ENCODE measurements at places on chromosomes 6 and 20. TPM values are rescaled to one million over a fixed set of nuclear protein-coding genes. Genes with fewer than 3 reads are reported as not detected.

The SLC17A3 gene
- total RNA-seq = not detected

The DNAH8 gene
- total RNA-seq = not detected

DNA sequence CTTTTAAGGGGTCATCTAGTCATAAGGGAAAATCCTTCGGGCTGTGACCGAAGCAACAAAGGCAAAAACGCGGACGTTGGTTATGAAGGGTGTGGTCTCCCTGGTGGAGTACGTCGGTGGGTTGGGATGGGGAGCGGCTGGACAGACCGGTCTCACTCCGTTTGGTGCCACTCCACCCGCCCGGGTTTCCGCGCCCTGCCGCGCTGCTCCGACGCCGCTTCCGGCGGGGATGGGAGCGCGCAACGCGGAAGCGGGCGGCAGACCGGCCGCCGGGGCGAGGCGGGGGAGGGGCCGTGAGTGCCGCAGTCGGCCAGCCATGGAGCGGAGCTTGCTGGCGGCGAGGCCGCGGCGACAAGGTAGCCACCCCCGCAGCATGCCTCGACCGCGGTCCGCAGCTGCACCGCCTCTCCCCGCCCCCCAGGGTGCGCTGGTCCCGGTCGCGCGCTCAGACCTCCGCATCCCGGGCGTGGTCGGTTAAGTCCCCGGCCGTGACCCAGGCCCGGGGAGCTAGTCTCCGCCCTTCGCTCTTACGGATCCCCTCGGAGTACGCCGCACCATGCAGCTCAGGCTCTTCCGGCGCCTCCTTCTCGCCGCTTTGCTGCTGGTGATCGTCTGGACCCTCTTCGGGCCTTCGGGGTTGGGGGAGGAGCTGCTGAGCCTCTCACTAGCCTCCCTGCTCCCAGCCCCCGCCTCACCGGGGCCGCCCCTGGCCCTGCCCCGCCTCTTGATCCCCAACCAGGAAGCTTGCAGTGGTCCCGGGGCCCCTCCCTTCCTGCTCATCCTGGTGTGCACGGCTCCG, at the start of gene B3GALT4:
Gene B3GALT4 (plus strand): TSS at position 260 of the 799 bp plus-strand sequence. CDS start 297 bp downstream, at position 557.
- H3K27ac ChIP-seq = peak within 1 kb of the TSS; percentile 80
- peak; percentile 51 for DNase-seq
- H3K27me3 ChIP-seq = no peaks in the 10 kb centered on the region
- no peaks in the 10 kb centered on the region for H3K36me3 ChIP-seq
- H3K4me1 ChIP-seq = peaks cover 53% of the 10 kb centered on the region

GRCh38 chr20:10219993-10220750, 1.5 kb downstream of the SNAP25 start:
- H3K27me3 ChIP-seq = no peaks in the 10 kb centered on the region
- H3K4me3 ChIP-seq = no peak overlapping the region
- H3K36me3 ChIP-seq = no peaks in the 10 kb centered on the region
- H3K27ac ChIP-seq = no peak overlapping the region
- H3K4me1 ChIP-seq = peaks cover 17% of the 10 kb centered on the region
- no peak for DNase-seq

- no peaks in the 10 kb centered on the region for H3K4me1 ChIP-seq
- H3K27ac ChIP-seq = no peak overlapping the region
- H3K4me3 ChIP-seq = no peak overlapping the region
- no peaks in the 10 kb centered on the region for H3K36me3 ChIP-seq
Measured at GRCh38 chr6:133070410-133071043, 170.6 kb upstream of the EYA4 start.

- H3K4me1 ChIP-seq = no peaks in the 10 kb centered on the region
- no peak overlapping the region for H3K27ac ChIP-seq
- H3K27me3 ChIP-seq = no peaks in the 10 kb centered on the region
- H3K4me3 ChIP-seq = no peak overlapping the region
- DNase-seq = no peak
- no peaks in the 10 kb centered on the region for H3K36me3 ChIP-seq
Measured at GRCh38 chr20:44762466-44763140, 16.9 kb downstream of the KCNK15 start.

DNA sequence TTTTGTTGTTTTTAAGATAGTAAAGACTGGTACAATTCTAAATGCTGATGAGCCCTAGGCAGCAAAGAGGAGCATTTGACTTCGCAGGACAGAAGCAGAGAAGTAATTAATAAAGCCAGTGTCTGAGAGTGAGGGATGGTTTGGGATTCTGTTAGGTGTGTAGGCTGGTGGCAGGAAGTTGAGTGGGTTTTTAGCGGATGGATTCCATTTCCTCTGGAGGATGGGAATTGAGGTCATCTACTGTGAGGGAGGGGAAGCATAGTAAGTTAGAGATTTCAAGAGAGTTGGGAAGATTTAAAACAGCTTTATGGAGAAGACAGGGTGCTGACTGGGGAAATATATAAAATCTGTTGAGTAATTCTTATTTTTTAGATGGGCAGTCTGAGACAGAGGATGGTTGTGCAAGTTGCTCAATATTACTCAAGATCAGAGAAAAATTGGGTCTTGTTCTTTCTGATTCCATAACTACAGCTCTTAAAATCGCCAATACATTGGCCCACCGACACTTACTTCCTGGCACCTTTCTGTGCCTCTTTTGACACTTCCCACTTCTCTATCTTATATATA, 48.8 kb downstream of the PRL start:
- DNase-seq = no peak
- no peak overlapping the region for H3K4me3 ChIP-seq
- H3K4me1 ChIP-seq = peaks cover 6% of the 10 kb centered on the region

DNA sequence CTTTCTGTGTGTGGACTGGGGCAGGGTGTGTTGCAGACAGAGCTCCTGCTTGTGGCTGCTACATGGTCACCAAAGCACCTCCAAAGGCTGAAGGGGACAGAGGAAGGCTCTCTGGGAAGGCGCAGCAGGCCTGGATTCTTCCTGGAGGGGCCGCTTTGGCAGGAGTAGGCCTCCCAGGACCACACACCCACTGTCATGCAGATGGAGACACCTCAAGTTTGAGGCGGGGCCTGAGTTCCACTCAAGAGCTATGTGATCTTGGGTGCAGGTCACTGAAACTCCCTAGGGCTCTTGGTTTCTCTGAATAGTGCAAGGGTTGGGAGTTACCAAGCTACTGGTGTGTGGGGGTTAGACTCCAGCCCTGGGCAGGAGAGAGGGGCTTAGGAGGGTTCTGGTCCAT, 27.9 kb downstream of the EFCAB8 start:
- no peak overlapping the region for H3K4me3 ChIP-seq
- no peak for DNase-seq
- H3K36me3 ChIP-seq = no peaks in the 10 kb centered on the region
- H3K27me3 ChIP-seq = no peaks in the 10 kb centered on the region
- H3K27ac ChIP-seq = no peak overlapping the region
- peaks cover 13% of the 10 kb centered on the region for H3K4me1 ChIP-seq

GRCh38 chr6:45300736-45301135, 27.4 kb upstream of the RUNX2 start:
- H3K4me1 ChIP-seq = no peaks in the 10 kb centered on the region
- no peak for DNase-seq
- no peaks in the 10 kb centered on the region for H3K36me3 ChIP-seq
- no peak overlapping the region for H3K27ac ChIP-seq

GRCh38 chr6:139912735-139913400, 538.4 kb upstream of the CITED2 start:
- no peak for DNase-seq
- H3K4me1 ChIP-seq = peaks cover 5% of the 10 kb centered on the region
- no peak overlapping the region for H3K4me3 ChIP-seq
- no peaks in the 10 kb centered on the region for H3K27me3 ChIP-seq

GRCh38 chr6:74284284-74284683, 588.3 kb downstream of the CD109 start:
- H3K27ac ChIP-seq = no peak overlapping the region
- no peaks in the 10 kb centered on the region for H3K27me3 ChIP-seq

GRCh38 chr6:5084360-5084780, 771 bp upstream of the PPP1R3G start:
- DNase-seq = no peak
- H3K36me3 ChIP-seq = no peaks in the 10 kb centered on the region
- H3K4me3 ChIP-seq = no peak overlapping the region
- no peaks in the 10 kb centered on the region for H3K27me3 ChIP-seq
- H3K4me1 ChIP-seq = peaks cover 26% of the 10 kb centered on the region

DNA sequence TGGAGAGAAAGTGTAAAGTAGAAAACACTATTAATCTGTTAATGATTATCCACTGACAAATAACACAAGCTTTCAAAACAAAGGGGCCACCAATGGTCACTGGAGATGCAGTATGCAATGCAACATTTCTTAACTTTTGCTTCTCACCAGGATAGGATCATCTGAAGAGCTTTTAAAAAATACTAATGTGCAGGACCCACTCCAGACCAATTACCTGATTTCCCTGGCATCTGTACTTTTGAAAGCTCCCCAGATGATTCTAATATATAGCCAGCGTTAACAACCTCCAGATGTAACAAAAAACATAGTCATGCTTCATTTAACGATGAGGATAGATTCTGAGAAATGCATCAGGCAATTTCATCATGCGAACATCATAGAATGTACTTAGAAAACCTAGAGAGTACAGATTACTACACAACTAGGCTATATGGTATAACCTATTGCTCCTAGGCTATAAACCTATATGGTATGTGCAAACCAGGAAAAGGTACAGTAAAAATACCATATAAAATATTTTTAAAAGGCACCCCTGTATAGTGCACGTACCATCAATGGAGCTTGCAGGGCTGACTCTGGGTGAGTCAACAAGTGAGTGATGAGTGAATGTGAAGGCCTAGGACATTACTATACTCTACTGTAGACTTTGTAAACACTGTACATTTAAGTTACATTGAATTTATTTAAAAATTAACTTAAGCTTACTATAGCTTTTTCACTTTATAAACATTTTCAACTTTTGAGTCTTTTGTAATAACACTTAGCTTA, 69.2 kb downstream of the ATG5 start:
- DNase-seq = no peak
- H3K27me3 ChIP-seq = no peaks in the 10 kb centered on the region
- H3K27ac ChIP-seq = no peak overlapping the region
- H3K4me3 ChIP-seq = no peak overlapping the region
- peaks cover 6% of the 10 kb centered on the region for H3K4me1 ChIP-seq

- no peaks in the 10 kb centered on the region for H3K4me1 ChIP-seq
- H3K27me3 ChIP-seq = no peaks in the 10 kb centered on the region
- H3K36me3 ChIP-seq = no peaks in the 10 kb centered on the region
- H3K4me3 ChIP-seq = no peak overlapping the region
- no peak for DNase-seq
Measured at GRCh38 chr6:140729521-140729920, 1355.1 kb upstream of the CITED2 start.

Data from body of pancreas (tissue), 4 donors.